Stimulated activated CD4-positive, alpha-beta T cell treated with anti-CD3 and anti-CD28 coated beads, Interleukin-2, amount 100 ng/mL, for 4 hours (primary cell): ENCODE measurements at places on chromosomes 2 and 18.

DNA sequence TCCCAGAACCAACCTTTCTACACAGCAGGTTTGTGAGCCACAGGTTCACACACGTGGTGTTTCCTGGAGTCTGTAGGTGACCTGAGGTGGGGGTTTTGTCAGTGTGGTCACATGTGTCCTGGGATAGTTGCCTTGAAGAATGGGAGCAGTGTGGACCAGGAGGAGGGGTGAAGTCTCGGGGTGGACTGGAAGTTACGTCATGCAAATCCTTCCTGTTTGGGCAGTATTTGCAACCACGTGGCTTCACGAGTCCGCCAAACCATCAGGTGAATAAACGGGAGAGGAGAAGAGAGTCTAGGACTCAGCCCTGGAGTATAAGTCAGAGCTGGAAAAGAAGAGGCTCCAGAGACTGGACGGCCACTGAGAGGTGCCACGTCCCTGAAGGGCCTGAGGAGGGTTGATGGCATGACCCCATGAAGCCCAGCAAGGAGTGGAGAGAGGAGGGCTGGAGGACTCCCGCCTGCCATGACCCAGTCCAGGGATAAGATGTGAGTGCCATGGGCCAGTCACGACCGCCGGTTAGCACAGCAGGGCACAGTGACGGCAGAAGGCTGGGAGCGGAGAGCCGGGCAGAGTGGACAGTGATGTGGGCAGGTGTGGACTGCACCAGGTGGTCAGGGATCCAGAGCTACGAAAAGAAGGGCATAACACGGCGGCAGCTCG lies 16.5 kb downstream of the LPIN1 start:
- no peak for DNase-seq

- no peak for DNase-seq
Observed at GRCh38 chr2:230863031-230863430, 1.7 kb upstream of the ITM2C start.

GRCh38 chr2:151401149-151401548 lies 8.6 kb upstream of the RIF1 start:
- DNase-seq, result no peak

DNA sequence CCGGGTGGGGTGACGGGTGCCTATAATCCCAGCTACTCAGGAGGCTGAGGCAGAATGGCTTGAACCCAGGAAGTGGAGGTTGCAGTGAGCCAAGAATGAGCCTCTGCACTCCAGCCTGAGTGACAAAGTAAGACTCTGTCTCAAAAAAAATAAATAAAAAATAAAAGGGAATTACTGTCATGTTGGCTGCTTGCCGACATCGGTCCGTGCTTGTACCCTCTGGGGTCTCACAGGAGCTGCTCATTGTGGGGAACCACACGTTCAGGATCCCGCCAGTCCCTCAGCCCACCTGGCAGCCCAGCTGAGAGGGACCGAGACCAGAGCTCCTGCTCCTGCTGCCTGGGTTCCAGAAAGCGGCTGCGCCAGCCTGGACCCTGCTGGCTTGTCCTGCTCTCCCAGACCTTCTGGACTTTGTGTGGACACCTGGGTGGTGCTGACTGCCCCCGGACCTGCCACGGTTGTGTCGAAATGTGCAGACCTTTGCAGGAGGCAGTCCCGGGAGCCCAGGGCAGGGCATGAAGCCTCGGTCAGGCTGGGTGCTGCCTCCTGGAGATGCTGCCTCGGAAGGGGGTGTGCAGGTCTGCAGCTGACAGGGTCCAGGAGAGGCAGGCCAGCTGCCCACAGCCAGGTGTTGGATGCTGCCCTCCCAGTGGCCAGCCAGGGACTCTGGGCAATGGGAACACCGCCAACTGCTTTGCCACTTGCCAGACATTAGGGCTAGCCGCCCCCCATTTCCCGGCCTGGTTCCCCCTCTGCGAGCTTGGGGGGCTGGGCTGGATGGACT lies 16.4 kb downstream of the KLF11 start:
- no peak for DNase-seq

- DNase-seq, result no peak
Observed at GRCh38 chr2:120494446-120494845, 148.5 kb downstream of the INHBB start.

GRCh38 chr2:142665241-142665640 lies 212.2 kb upstream of the KYNU start:
- DNase-seq, result no peak

GRCh38 chr18:336713-337112 lies 68.9 kb upstream of the THOC1 start:
- no peak for DNase-seq

DNA sequence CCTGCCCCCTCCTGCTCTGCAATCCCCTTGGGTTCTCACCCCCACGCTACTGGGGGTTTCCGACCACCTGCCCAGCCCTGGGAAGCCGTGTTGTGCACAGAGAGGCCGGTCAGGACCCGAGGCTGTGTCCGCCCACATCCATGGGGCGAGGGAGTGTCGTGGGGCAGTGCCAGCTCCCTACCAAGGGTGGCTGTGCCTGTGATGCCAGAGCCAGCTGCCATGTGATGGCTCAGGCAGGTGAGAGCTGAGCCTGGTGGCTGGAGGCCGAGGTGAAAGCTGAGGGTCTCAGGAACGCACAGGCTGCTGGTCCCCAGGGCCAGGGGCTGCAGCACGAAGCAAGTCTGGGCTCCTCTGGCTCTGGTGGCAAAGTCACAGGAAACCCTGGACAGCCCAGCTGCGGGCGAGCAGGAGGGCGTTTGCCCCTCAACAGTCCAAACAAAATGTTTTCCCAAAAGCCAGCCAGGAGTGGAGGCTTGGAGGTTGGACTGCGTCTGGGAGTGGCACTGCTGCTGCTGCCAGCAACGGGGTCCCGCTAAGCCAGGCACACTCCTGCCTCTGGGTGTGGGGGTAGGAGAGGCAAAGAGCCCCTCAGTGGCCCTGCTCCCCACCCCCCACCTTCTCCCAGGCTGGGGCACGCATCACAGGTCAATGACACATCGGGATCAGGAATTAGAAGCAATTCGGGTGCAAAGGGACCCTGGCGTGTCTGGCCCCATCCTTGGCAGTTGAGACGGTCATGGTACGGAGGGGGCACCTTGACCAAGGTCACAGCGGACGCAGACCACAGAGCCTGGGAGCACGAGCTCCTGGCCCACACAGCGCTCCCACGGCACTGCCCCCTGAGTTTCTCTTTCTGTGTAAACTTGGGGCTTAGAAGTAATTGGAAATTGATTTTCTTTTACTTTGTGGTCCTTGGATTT lies 72.4 kb upstream of the GPC1 start:
- no peak for DNase-seq

DNA sequence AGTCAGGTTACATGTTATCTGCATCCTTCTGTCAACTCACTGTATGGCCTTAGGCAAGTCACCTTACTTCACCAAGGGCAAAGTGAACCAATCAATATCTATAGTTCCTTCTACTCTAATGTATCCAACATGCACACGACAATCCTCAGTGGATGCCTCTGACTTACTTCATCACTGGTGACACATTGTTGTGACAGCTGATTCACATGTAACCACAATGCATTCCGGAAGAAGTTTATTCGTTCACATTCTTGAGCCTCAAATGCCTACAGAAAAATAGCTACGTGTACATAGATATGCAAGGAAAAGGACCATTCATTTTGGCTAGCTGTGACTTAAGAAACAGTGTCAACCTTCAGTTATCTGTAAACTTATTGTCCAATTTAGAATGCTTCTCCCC lies 26.3 kb upstream of the EPG5 start:
- DNase-seq, result no peak

DNA sequence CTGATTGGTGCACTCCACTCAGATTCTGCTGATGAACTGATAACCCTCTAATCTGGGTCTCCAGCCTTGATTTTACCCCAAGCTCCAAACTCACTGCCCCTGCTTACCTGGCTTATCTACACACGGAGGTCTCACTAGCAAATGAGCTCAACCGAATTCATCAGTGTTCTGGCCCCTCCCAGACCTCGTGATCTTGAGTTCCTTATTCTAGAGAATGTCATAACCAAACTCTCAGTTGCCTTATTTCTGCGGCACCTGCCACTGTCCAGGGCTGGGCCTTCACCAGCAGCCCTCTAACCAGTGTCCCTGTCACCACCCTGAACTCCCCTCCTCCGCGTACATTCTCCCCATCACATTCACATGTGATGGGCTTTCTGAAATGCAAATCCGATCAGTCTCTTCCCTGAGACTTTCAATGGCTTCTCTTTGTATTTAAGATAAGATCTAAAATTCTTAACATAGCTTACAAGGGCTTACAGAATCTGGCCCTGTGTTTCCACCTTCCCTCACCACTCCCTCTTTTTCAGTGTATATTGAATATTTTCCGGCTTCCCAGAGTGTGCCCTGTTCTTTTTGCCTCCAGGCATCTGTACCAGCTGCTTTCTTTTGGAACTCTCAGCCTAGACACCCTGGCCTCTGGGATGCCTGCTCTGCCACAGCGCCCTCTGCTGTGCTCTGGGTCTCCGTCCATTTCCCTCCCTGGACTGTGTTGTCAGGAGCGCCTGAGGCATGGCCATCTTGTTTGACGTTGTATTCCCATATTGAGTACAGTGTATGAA lies 31.1 kb downstream of the NAB1 start:
- peak; percentile 31 for DNase-seq

DNA sequence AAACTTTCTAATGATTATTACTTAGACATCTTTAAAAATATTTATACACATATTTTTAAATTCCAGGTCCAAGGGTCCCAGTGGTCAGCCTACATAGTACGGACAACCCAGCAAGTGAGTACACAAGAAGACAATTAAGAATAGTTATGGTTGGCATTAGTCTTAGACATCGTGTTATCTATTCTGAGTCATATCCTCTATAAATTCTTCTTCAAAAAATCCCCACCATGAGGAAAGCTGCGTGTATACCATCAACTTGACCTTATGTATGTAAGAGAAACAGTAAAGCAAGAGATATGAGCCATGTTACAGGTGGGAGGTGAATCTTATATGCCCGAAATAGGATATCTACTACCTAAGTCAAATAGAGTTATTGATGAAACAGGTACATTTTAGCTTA lies 1339.8 kb downstream of the DPP10 start:
- DNase-seq, result no peak

GRCh38 chr2:120398051-120398995 lies 52.4 kb downstream of the INHBB start:
- no peak for DNase-seq

- no peak for DNase-seq
Observed at GRCh38 chr18:63376538-63376937, 9.5 kb upstream of the KDSR start.

GRCh38 chr18:55090564-55091188 lies 131.4 kb upstream of the CCDC68 start:
- no peak for DNase-seq

DNA sequence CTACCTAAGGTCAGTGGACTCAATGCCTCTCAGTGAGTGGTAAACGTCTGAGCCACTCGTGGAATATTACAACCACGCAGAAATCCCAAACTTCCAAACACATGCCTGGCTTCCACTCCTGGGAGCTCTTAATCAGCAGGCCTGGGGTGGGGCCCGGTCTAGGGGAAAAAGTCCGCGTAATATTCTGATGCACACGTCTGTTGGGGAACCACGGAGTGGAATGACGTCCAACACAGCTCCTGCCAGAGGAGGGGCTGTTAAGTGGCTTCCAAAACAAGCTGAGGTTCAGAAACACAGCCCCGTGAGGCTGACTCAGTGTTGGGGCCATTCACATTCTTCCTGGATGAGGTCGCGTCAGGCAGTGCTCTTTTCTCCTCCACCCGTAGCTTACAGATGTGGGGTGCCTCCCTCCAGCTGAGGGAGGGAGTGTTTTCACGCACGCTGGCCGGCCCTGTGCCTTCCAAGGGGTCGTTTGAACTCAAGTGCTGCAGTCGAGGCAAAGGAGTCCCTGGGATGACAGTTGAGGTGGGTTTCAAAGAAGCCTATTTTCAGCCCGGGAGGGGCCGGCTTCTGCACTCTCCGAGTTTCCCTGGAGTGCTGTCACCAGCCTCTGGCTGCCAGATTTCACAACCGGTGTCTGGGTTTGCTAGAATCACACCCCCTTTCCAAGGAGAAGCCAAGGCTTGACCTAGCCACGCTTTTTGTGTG lies 73.1 kb downstream of the ACKR3 start:
- no peak for DNase-seq

DNA sequence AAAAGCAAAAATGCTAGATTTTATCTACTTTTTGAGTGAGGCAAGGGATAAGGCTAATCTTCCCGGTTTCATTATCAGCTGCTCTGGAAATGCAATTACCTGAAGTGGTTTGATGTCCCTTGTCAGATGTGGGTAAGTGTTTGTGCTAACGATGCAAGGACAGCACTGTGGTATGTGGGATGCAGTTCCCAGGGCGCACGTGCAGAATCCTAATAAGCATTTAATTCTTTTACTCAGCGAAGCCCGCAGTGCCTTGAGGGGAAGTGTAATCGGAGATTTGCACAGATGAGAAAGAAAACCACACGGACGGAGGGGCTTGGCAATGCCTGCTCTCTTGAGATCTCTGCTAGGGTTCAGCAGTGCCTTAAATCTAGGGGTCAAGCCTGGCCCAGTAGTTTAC lies 108.5 kb upstream of the LYPD6 start:
- no peak for DNase-seq

DNA sequence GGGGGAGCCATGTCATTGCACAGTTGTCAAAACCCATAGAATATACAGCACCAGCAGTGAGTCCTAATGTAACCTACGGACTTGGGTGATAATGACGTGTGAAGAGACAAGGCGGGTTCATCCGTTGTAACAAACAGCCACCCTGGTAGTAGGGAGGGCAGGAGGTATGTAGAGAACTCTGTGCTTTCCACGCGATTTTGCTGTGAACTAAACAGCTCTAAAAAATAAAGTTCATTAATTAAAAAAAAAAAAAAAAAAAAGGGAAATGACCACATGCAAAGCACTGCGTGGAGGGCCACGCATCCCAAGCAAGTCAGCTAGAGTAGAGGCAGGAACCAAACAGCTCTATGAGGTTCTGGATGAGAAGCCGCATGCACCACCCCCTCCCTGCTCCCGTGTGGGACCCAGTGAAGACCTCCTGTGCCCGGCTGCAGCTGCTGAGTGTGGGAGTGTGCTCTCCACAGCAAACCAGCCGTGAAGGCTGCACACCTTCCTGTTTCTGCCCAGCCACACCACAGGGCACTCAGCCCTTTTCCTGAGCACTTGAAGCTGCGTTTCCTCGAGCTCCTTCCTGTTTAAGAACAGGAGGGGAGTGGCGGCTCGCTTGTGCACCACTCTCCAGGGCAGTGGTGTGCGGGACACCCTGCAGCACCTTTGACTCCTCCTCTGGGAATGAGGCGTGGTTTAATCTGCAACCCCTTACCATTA lies 65.6 kb downstream of the ODC1 start:
- no peak for DNase-seq

- no peak for DNase-seq
Observed at GRCh38 chr18:57697426-57697825, 75.8 kb upstream of the NARS1 start.

- no peak for DNase-seq
Observed at GRCh38 chr2:50613161-50613560, 418.8 kb downstream of the NRXN1 start.

GRCh38 chr18:22207021-22207758 lies 37.8 kb downstream of the GATA6 start:
- no peak for DNase-seq

DNA sequence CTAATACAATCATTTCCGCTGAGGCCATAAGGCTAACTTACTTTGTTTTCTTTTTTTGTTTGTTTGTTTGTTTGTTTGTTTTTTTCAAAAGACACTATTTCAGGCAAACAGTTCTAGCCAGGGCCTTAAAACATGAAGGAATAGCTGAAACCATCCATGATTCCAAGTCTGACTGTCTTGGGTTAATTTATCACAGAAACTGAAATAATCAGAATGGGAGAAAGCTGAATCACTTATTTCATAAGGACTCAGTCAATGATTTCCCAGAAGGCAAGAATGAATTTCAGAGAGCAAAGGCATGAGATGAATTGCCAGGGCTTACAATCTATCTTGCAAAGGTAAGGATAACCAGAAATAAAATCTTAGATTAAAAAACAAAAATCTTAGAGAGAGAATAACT lies 1315.1 kb downstream of the SUCLG1 start:
- no peak for DNase-seq
